ENCODE measurements at places on chromosomes 6 and 20.

DNA sequence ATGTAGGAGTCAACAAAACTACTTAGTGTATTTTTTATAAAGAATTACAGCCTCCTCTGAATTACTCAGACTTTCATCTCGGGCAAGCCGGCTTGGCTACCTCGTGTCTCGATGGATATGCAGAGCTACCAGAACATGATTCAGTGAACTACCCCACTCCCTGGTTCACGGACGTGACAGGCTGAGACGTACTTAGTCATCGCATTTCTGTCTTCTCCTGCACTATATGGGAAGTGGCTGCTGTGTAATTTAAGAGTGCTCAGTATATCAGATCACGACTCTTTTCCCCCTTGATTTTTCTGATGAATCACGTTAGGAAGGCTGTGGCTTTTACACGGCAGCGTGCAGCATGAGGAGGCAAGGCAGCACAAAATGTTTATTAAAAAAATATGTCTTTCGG lies 302.7 kb upstream of the ZFP64 start:
- peak; percentile 8 for DNase-seq

DNA sequence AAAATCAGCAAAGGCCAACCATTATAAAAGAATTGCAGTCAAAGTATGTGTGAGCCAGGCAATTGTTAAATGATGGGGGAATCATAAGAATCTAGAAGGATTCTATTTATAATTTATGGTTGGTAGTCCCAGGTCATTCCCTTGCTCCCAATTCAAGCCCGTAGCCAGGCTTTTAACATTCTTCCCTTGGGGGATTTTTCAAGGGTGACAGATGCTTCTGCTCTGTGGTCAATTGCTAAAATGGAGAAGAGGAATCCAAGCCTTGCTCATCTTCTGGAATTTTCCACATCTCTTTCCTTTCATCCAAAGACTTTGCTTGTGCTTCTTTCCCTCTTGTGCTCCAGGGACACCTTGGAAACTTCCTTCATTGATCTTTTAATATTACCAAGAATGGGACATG lies 18.0 kb upstream of the BCAS1 start:
- DNase-seq, result no peak

DNA sequence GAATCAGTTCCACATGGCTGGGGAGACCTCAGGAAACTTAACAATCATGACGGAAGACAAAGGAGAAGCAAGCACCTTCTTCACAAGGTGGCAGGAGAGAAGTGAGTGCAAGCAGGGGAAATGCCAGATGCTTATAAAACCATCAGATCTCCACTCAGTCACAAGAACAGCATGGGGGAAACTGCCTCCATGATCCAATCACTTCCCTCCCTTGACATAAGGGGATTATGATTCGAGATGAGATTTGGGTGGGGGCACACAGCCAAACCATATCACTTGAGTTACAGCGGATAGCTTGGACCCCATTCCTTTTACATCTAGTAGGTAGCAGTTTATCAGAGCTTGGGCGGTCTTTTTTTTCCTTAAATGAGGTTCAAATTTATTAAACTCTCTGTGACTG lies 19.1 kb downstream of the AFDN start:
- no peak for DNase-seq

DNA sequence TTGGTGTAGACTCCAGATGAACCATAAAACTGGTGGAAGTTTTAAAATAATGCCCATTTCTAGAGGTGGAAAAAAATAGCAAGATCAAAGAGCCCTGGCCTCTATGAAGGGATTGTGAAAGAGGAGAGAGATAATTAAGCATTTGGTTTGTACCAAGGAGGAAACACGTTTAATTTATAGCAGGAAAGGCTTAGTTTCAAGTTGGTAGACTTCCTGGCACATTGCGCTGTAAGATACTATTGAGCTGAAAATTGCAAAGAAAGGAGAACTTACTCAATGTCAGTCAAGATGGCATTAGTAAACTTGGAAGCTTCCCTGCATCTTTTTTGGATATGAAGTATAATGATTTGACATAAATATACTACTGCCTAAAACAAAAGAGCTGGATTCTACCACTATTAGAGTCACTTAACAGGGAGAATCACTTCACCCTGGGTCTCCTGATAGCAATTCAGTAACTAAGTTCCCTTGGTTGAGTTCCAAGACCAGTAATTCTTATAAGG lies 24.4 kb downstream of the MARCKS start:
- no peak for DNase-seq

DNA sequence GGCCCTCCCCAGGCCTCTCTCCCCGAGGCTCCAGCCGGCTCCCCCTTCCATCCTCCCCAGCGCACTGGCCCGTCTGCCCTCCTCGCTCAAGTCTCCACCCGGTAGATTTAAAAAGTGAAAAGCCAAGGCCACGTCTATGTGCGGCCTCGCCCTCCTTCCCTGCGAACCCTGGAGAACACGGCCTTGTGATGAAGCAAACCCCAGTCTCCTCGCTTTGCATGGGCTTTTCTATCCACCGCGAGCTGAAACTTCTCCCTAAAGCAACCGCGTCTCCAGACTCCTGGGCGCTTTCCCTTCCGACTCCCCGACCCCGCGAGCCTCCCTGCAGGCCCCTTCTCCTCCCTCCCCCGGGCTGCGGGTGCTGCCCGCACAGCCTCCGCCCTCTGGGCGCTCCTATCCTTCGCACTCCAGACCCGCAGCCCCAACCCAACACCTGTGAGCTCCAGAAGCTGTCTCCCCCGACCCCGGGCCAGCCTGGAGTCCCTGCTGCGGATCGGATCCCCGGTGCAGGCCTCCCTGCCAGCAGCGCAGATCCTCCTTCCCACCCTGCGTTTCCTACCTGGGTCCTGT lies 265.2 kb upstream of the QKI start:
- no peak for DNase-seq

DNA sequence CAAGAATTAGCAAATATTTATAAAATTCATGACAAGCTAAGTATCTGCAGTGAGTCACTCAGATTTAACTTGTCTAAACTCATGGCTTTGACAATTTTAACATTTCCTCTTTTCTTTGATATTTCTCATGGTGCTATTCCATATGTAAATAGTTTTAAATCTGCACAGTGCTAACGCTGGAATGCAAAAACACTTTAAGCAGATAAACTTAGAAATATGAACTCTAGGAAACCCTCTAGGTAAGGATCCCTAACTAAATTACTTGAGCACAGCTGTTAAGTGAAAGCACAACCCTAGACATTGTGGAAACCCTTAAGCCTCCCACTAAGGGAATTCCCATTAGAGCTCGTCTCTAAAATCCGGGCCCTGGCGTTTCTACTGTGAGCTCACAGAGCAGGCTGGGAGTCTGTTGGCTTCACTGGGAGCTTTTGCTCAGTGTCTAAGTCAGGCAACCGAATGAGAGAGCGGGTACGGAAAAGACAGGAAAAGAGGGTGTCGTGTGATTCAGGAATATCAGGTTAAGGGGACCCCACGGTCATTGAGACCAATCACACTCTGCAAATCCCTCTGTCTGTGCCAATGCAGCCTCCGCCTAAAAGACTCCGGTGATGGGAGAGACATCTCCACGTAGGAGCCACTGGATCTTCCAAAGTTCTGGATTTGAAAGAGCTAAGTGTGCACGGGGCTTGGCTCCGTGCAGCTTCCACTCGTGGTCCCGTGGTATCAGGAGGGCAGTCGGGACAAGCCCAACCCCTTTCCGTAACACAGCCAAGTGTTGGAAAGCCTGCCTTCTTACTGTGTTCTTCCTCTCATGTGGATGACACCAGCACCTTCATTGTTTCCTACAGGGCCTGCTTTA lies 112.3 kb upstream of the RPS6KA2 start:
- no peak for DNase-seq

Measured in activated CD8-positive, alpha-beta memory T cell treated with anti-CD3 and anti-CD28 coated beads for 4 hours (primary cell).